ENCODE measurements at places on chromosomes 7 and 10. TPM values are rescaled to one million over a fixed set of nuclear protein-coding genes. Genes with fewer than 3 reads are reported as not detected.
A peak's percentile ranks its signal among the peaks of the same experiment; 100 is the strongest.

DNA sequence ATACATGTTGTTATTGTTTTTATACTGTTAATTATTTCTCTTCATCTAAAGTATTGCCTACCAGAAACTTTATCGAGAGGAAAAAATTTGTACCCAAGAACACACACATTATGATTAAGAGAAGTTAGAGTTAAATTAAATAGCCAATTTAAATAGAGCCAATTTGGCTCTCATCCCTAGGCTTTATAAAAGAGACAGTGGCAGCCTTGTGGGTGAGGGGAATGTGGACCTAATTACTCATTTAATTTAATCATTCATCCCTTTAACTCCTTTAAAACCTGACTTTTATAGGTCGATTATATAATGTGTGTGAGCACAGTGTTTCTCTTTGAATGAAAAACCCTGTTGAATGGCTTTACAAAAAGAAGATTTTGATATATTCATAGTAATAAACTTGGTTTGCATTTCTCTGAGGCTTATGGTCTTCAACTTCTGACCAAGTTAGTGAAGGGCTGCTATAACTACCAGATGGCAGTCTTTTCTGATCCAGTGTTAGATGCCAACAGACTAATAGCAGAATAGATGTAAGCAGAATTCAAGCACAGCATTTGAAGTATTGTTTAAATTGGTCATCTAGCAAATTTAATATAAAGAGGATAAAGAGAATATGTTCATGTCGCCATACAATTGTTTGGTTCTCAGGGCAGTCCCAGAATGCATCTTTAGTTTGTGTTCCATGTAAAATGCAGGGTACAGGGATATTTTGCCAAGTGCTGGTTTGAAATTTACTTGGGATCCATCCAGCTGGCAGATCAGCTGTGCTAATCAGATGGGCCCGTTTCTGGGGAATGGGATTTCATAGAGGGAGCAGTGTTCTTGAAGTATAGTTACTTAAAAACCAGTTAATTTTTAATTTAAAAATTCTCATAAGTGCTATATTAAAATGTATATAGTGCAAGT, 25.3 kb downstream of the ADD3 start:
- no peak for DNase-seq

GRCh38 chr10:30819341-30820181, 190.0 kb upstream of the LYZL2 start:
- DNase-seq, result no peak

GRCh38 chr7:137696988-137697387, 149.8 kb downstream of the DGKI start:
- no peak for DNase-seq

DNA sequence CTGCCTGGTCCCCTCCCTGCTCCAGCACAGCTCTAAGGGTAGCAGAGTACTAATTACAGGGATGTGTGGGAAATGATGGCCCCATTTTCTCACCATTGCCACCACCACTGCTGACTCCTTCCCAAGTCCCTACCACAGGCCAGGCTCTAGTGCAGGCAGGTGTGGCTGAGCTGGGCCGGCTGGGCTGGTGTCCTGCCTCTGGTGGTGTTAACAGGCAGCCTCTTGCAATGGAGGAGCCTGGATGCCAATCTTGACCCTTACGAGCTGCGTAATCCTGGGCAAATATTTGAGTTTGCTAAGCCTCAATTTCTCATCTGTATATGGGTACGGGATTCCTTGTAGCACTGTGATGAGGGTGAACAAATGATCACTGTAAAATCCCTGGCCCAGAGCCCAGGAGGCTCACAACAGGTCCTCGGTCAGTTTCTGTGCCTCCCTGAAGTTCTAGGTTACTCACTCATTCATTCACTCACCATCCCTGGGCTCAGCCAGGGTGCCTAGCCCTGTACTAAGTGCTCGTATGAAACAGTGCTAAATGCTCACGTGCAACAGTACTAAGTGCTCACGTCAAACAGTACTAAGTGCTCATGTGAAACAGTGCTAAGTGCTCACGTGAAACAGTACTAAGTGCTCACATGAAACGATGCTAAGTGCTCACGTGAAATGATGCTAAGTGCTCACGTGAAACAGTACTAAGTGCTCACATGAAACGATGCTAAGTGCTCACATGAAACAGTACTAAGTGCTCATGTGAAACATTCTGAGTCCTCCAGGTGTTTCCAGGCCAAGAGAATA, 2.3 kb upstream of the FZD9 start:
- no peak for DNase-seq

GRCh38 chr7:25553580-25554291, 325.4 kb upstream of the NPVF start:
- DNase-seq, result no peak

DNA sequence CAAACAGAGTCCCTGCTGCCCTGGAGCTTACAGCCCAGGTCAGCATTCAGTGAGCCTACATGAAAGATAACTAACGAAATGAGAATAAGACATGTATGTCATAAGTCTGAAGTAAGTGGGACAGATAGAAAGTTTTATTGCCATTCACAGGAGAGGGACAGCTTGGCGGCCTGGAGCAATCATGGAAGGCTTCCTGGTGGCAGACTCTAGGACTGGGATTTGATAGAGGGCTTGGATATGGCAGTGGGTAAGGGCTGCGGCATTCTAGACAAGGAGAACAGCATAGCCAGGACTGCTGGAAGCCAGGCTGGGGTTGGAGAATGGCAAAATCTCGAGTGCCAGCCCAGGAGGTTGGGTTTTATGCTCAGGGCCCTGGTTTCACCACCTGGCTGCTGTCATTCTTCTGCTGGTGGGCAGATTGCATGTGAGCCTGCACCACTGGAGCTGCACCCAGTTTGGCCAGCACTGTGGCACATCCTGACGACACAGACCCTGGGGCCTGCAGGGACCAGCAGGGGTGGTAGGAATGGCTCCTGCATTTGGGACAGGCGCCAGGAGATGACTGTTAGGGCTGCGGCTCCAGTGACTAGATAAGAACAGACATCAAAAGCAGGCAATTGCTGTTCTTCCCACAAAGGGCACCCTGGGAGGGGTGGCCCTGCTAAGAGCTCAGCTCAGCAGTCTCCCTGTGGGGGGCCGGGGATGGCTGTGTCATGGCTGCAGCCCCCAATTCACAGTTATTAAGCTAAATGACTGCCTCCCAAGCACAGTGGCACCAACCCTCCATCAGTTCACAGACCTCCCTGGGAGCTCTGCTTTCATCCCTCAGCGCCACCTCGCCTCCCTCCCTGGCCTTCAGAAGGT, 161.1 kb downstream of the RPS24 start:
- DNase-seq, result no peak

GRCh38 chr7:36287371-36288241, 102.1 kb upstream of the ANLN start:
- peak; percentile 20 for DNase-seq

GRCh38 chr10:35563261-35563891, 41.8 kb upstream of the GJD4 start:
- peak; percentile 25 for DNase-seq

DNA sequence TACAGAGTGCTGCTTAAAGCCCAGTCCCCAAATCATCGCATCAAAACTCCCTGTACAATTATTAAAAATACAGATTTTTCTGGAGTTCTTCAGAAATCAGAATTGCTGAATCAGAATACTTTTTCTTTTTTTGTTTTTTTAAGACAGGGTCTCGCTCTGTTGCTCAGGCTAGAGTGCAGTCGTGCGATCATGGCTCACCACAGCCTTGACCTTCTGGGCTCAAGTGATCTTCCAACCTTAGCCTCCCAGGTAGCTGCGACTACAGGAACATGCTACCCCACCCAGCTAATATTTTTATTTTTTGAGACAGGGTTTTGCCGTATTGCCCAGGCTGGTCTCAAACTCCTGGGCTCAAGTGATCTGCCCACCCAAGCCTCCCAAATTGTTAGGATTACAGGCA, 3.9 kb downstream of the BBIP1 start:
- no peak for DNase-seq

DNA sequence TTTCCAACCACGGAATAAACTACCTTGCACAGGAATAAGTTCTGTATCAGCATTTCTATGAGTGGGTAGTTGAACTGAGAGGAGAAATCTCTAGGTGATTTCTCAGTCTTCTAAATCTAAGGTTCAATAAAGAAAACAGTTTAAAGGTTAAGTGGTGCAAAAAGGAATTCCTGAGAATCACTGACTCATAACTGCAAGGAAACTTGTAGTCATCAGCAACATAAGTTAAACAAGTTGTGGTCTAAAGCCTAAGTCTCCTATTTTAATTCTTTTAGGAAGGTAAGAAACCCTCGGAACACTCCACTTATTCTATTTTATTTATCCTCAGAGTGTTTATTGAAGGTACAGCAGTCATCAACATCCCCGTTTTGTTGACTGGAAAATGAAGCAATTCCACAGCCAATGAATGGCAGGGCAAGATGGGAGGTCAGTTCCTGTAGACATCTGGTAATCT, 92.4 kb upstream of the PIK3CG start:
- no peak for DNase-seq

GRCh38 chr10:68192113-68192512, 39.8 kb downstream of the ATOH7 start:
- no peak for DNase-seq

DNA sequence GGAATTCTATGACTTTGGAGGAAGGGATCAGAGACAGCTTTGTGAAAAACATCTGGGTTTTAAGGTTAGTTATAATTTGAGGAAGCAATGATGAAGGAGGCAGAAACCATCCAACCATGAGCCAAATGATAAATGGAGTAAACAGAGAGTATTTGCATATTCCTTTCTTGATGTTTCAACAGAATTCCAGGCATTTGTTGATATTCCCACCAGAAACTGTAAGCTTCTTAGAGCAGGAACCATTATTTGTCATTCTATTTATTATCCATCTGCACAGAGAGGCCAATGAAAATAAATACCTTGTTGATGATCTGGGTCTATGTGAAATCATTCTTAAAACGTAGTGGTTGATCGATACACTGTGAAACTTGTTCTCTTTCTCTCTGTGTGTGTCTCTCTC, 715.3 kb downstream of the INHBA start:
- DNase-seq, result no peak

GRCh38 chr10:49598164-49598856, 11.8 kb upstream of the SLC18A3 start:
- DNase-seq, result no peak

GRCh38 chr7:145978769-145979168, 137.8 kb upstream of the CNTNAP2 start:
- DNase-seq, result no peak

GRCh38 chr10:132110111-132110521, 44.4 kb downstream of the JAKMIP3 start:
- no peak for DNase-seq

- DNase-seq, result no peak
These were observed 475.6 kb upstream of the KLF6 start for GRCh38 chr10:4260483-4261124.

DNA sequence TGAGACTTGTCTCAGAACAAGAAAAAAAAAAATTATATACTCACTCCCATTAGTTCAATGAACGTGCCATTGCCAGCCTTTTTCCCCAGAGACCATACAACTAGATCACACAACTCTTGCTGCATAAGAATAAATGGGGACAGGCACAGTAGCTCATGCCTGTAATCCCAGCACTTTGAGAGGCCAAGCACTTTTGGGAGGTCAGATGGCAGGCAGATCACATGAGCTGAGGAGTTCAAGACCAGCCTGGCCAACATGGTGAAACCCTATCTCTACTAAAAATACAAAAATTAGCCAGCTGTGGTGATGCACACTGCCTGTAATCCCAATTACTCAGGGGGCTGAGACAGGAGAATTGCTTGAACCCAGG, 13.6 kb downstream of the PDLIM1 start:
- no peak for DNase-seq

- DNase-seq, result no peak
These were observed 41.9 kb downstream of the RNLS start for GRCh38 chr10:88541116-88541626.

GRCh38 chr10:93554760-93555432, 11.6 kb upstream of the FFAR4 start:
- DNase-seq, result peak; percentile 20

- no peak for DNase-seq
These were observed 112.1 kb upstream of the CDK1 start for GRCh38 chr10:60666221-60666620.

- DNase-seq, result no peak
These were observed 656.1 kb upstream of the FOXK1 start for GRCh38 chr7:4025694-4026615.

GRCh38 chr7:137717811-137718271, 128.9 kb downstream of the DGKI start:
- no peak for DNase-seq

GRCh38 chr10:103845972-103846371, 9.4 kb downstream of the SH3PXD2A start:
- peak; percentile 38 for DNase-seq

The MPLKIP gene
- total RNA-seq, result 39.0 TPM

The STEAP1 gene
- 0.50 TPM for total RNA-seq

The BMPR1A gene
- total RNA-seq, result 11.2 TPM

The TDRD1 gene
- total RNA-seq, result 0.11 TPM

The CLDN3 gene
- total RNA-seq, result not detected

Data from activated T-helper 2 cell treated with anti-CD3 and anti-CD28 coated beads, Interferon-gamma antibody, Interleukin-2, Interleukin-4, amounts not matched to agents 10 μg/mL and 5 μg/mL and 100 μg/mL, durations not matched to agents 14 hours and 24 hours and 36 hours (primary cell).